ENCODE measurements at places on chromosomes 5 and 9.

GRCh38 chr5:80275347-80275746, 19.5 kb upstream of the SERINC5 start:
- no peak for DNase-seq

DNA sequence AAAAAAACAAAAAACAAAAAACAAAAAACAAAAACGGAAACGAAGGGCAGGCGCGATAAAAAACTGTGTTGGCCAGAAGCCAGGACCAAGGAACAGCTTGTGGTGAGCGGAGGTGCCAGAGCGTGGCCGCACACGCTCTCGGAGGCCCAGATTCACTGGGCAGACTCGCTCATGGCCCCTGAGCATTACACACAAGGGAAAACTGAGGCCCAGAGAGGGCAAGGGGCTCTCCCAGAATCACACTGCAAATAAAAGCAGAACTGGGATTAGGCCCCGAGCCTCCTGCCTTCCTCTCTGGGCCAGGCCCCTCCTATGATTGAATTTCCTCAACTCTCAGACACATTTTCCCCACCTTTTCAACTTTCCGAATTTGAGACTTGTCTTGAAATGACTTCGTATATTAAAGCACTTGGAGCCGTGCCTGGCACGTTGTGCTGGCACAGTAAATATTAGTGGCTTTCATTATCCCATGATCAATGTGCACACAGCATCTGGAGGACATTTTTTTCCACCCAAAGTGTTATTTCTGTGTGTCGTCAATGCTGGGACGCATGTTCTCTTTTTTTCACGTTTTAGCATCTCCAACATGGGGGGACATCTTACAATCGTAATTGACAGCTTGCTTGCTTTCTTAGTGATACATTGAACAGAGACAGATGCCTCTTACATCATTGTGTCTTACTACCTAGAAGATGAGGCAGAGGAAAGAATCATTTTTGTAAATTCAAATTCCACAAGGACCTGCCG, 7.4 kb downstream of the FIBCD1 start:
- DNase-seq, result no peak

GRCh38 chr5:8019719-8020218, 150.8 kb downstream of the MTRR start:
- no peak for DNase-seq

GRCh38 chr5:179154346-179154990, 94.3 kb downstream of the ZNF354C start:
- DNase-seq, result no peak

DNA sequence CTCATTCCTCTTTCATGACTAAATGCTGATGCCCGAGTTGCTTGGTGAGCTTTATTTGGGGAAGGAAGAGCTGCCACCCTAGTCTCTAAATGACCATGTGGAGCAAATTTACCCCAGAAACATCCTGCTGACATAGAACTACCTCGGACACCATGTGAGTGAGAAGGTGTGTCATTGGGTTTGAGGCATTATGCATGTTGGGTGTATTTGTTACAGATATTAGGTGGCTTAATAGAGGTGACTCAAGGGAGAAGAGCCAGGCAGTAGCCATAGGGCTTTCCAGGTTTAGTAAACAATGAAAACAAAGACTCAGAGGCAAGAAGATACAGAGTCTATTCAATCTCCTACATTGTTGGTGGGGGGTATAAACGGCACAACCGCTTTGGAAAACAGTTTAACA, 581.5 kb downstream of the CCDC171 start:
- no peak for DNase-seq

GRCh38 chr5:168557389-168557788, 21.8 kb downstream of the PANK3 start:
- DNase-seq, result no peak

DNA sequence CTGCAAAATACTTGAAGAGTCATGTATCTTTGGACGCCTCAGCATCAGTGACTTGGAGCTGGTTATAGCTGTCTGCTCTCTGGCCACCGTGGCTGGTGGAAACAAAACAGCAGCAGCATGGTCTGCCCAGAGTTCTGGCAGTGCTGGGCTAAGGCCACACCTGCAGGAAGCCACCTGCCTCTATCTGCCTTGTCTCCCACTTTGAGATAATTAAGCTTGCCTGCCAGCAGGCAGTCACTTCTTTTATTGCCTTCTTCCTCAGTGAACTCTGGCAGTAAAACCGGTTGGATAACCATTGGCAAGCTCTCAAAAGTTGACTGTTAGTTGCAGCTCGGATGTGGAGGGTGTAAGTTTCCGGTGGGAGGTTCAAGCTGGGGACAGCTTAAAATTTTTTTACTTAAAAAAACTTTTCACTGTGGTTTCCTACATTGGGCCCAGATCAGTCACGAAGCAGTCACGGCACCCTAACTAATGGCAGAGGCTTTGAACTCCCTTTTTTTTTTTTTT, 4.9 kb downstream of the SMIM3 start:
- DNase-seq, result peak; percentile 70

GRCh38 chr9:89462199-89462598, 35.7 kb downstream of the SEMA4D start:
- DNase-seq, result no peak

DNA sequence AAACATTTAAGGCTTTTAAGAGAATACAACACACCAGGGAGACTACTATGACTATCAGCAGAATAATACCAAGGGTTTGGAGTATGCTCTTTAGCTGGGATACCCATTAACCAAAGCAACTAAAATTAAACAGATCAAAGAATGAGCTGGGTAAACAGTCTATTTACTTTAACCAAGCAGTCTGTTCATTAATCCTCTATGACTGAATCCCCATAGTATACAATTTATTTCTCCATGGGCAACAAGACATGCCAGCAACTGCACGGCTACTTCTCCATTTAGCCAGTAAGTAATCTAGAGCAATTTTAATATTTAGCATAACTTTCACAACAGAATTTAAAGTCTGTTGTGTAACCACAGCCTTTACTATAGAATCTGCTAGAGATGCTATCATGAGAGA, 77.6 kb downstream of the CDO1 start:
- no peak for DNase-seq

DNA sequence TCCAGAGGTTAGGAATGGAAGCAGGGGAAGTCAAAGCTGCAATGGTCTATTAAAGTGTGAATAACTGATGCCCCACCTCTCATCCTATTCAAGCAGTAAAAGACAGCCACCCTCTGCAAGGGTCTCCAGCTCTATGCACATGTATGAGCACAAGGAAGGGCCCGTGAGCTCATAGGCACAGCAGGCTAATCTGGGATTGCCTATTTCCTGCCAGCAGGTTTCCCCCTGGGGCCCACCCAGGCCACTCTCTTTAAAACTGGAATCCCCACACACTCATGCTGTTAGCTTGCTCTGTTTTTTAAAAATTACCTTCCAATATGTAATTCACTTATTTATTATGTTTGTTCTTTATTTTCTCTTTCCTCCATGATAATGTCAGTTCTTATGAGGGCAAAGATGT, 48.7 kb upstream of the ZNF366 start:
- DNase-seq, result no peak
